ENCODE measurements at places on chromosomes 1 and 21.

GRCh38 chr1:16235944-16236510 lies 956 bp downstream of the CPLANE2 start:
- DNase-seq: no peak

DNA sequence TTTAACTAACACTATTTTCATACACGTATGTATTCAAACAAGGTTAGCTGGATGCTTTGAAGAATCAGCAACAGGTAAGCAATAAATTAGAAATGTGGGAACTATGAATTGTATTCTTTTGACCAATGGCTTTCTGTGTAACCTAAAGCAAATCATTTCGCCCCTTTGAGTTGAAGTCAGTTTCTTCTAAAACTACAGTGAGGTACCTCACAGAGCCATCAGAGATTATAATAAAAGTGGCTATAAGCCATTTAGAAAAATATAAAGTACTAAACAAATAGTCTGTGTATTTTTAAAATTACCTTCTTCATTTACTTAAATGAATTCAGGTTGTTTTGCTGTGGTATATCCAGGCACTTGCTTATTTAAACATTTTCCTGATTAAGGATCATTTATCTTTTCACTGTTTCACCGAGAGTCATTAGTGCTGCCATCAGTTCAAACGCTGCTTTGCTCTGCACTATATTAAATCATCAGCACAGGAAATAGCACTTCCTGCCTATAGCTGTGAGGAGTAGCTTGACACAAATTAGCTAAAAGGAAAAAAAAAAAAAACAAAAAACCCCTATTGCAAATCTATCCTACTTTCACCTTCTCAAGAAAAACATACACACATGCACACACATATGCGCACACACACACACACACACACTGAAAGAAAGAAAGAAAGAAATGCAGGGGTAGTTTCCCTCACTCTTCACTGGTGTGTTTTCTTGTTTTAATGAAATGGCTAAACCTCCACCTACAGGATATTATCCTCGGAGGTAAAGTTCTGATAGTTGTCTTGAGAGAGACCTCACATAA lies 39.8 kb upstream of the C1orf105 start:
- no peak for DNase-seq

- DNase-seq: no peak
Measured at GRCh38 chr1:5981009-5981380, 11.2 kb downstream of the NPHP4 start.

GRCh38 chr1:187838335-187839293 lies 1009.9 kb downstream of the PLA2G4A start:
- no peak for DNase-seq

- no peak for DNase-seq
Measured at GRCh38 chr1:92123868-92124267, 43.7 kb downstream of the BTBD8 start.

DNA sequence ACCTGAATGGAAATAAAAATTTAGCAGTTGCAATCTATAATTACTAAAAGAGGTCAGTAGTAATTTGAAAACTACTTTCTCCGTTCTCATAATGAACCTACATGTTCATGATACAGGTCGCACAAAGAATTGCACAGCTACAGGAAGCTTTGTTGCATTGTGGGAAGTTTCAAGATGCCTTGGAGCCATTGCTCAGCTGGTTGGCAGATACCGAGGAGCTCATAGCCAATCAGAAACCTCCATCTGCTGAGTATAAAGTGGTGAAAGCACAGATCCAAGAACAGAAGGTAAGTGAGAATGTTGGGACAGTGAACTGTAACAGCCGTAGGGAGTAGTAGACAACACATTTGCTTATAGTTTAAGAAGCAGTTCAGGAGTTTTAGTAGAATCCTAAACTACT lies 68.8 kb upstream of the BMP8A start:
- DNase-seq: no peak

- DNase-seq: no peak
Measured at GRCh38 chr1:41807390-41807789, 111.3 kb downstream of the HIVEP3 start.

DNA sequence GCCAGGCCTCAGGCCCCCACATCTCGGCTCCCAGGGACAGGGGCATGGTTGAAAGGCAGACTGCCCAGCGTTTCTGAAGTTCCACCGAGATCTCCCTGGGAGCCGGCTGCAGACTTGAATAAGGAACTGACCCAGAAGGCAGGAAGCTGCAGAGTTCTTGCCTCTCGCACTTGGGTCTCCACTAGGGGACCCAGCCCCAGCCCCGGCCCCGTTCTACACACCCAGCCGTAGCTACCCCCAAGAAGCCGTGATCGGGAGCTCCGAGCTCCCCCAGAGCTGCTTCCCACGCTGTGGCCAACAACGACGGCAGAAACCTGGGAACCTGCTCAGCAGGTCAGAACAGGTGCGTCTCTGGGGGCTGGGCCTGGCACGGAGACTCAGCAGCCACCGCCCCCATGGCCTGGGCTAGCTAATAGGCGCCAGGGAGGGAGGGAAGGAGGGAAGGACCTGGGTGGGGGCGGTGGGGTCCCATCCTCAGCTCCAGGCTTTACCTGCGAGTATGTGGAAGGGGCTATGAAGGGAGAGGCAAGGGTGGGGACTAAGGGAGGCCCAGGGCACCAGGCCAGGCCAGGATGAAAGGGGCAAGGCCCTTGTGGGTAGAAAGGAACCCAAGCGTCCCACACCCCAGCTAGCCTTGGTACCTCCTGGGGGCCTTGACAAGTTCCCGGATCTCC lies at the start of gene NECTIN4:
NECTIN4 (minus strand) TSS at position 308 of the 674 bp plus-strand sequence; CDS start at position 46, 262 bp downstream.
- DNase-seq: no peak

GRCh38 chr1:1628754-1629429 lies 3.1 kb upstream of the MMP23B start:
- no peak for DNase-seq
